ENCODE measurements at places on chromosomes 5 and 9. TPM values are rescaled to one million over a fixed set of nuclear protein-coding genes. Genes with fewer than 3 reads are reported as not detected.

GRCh38 chr9:127449332-127449966 lies 1.8 kb downstream of the RPL12 start:
- peaks cover 65% of the 10 kb centered on the region for H3K36me3 ChIP-seq
- H3K27me3 ChIP-seq = no peaks in the 10 kb centered on the region
- DNase-seq = peak; percentile 48
- peak overlapping the region; percentile 96 for H3K27ac ChIP-seq
- peaks cover 40% of the 10 kb centered on the region for H3K4me1 ChIP-seq

GRCh38 chr5:168162464-168162863 lies 129.0 kb upstream of the WWC1 start:
- no peak overlapping the region for H3K27ac ChIP-seq
- peaks cover 8% of the 10 kb centered on the region for H3K27me3 ChIP-seq
- DNase-seq = no peak
- no peak overlapping the region for H3K4me3 ChIP-seq
- H3K4me1 ChIP-seq = no peaks in the 10 kb centered on the region
- H3K36me3 ChIP-seq = no peaks in the 10 kb centered on the region

- peaks cover 37% of the 10 kb centered on the region for H3K4me1 ChIP-seq
- no peak overlapping the region for H3K27ac ChIP-seq
- no peak overlapping the region for H3K4me3 ChIP-seq
These were observed 88.6 kb downstream of the PPP2R2B start for GRCh38 chr5:146789712-146790653.

CLK4 gene
- 25.2 TPM for total RNA-seq

- no peak overlapping the region for H3K27ac ChIP-seq
- DNase-seq = no peak
- no peak overlapping the region for H3K4me3 ChIP-seq
- H3K27me3 ChIP-seq = peaks cover 9% of the 10 kb centered on the region
- H3K36me3 ChIP-seq = no peaks in the 10 kb centered on the region
These were observed 28.2 kb downstream of the MRPL36 start for GRCh38 chr5:1771149-1772065.

NSUN2 gene
- total RNA-seq = 79.8 TPM

GRCh38 chr5:93596676-93597490 lies 13.9 kb downstream of the NR2F1 start:
- H3K27me3 ChIP-seq = peaks cover 62% of the 10 kb centered on the region
- no peak for DNase-seq
- H3K36me3 ChIP-seq = peaks cover 7% of the 10 kb centered on the region
- no peak overlapping the region for H3K27ac ChIP-seq
- H3K4me1 ChIP-seq = peaks cover 3% of the 10 kb centered on the region
- no peak overlapping the region for H3K4me3 ChIP-seq

- H3K36me3 ChIP-seq = peaks cover 2% of the 10 kb centered on the region
- peak; percentile 79 for DNase-seq
- H3K27me3 ChIP-seq = peaks cover 30% of the 10 kb centered on the region
- peak overlapping the region; percentile 83 for H3K4me3 ChIP-seq
- H3K4me1 ChIP-seq = peaks cover 39% of the 10 kb centered on the region
These were observed 500 bp upstream of the GNAQ start for GRCh38 chr9:78031893-78032729.

GRCh38 chr5:82405161-82405560 lies 127.0 kb upstream of the RPS23 start:
- H3K27ac ChIP-seq = no peak overlapping the region
- no peaks in the 10 kb centered on the region for H3K27me3 ChIP-seq
- H3K4me1 ChIP-seq = no peaks in the 10 kb centered on the region
- DNase-seq = no peak
- H3K4me3 ChIP-seq = no peak overlapping the region

DNA sequence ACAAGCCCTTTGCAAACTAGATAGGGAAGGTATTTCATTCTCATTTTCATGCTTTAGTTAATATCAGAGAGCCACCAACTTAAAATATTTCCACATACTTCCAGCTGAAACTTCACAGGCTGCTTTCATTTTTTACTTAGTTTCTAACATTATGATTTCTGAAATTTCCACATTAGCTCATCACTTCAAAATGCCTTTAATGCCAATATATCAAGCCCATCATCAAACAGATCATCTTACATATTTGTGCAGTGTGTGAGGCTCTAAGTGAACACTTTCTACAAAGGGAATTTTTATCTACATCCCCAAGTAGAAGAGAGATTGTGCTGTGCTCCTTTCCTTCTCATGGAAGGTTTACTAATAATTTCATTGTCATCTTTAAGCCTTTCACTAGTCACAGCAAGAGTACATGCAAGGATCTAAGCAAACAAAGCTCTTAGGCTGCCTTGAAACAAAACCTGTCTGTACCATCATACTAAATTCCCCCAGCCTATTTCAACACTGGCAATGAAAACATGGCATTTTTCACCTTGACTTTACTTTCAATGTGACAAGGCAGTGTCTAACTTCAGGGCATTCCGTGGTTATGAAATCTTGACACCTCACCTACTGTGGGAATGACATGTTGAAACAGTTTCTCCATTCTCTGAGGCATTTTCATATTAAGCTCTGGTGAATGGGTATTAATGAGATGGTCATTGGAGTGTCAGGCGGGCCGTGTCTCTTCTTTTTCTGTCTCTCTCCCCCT lies 45.4 kb downstream of the PPP2R2B start:
- H3K4me1 ChIP-seq = no peaks in the 10 kb centered on the region
- DNase-seq = no peak
- H3K4me3 ChIP-seq = no peak overlapping the region
- H3K36me3 ChIP-seq = no peaks in the 10 kb centered on the region

- no peak overlapping the region for H3K4me3 ChIP-seq
- no peaks in the 10 kb centered on the region for H3K4me1 ChIP-seq
- peaks cover 10% of the 10 kb centered on the region for H3K27me3 ChIP-seq
- no peak overlapping the region for H3K27ac ChIP-seq
- H3K36me3 ChIP-seq = no peaks in the 10 kb centered on the region
These were observed 151.3 kb downstream of the SAXO1 start for GRCh38 chr9:18881758-18882157.

DNA sequence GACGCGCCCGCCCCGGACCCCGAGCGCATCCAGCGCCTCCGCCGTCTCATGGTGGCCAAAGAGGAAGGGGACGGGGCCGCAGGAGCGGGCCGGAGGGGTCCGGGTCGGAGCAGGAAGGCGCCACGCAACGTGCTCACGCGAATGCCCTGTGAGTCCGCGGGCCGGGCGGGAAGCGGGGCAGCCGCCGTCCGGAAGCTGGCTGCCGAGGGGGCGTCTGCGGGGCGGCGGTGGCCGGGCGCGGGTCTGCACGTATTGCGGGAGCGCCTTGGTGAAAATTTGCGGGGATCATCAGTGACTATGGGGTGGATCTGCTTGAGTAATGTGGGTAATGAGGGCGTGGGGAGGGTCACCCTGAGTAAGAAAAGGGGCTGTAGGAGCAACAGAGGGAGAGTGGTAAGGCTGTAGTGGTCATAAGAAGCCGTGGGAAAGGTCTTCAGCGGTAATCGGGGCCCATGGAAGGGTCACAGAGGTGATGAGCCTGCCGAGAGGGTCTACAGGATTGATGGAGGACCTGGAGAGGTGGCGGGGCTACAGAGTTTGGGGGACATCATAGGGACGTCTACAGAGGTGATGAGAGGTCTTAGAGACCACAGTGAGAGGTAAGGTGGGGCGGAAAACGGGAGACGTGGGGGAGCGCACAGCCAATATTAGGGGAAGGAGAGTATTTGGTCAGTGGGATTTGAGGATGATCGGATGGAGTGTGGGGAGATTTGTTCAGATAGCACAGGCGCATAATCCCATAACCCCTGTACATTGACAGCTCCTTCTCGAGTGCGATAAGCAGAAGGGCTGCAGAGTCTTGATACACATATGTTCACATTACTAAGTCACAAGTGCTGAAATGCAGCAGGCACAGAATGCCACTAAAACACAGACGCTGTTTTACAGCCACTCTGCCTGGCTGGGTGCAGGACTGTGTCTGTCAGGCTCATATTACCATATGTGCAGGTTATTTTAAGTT lies 819 bp downstream of the LSM11 start:
- H3K4me3 ChIP-seq = peak overlapping the region; percentile 83
- H3K27ac ChIP-seq = peak overlapping the region; percentile 83
- DNase-seq = peak; percentile 46

DNA sequence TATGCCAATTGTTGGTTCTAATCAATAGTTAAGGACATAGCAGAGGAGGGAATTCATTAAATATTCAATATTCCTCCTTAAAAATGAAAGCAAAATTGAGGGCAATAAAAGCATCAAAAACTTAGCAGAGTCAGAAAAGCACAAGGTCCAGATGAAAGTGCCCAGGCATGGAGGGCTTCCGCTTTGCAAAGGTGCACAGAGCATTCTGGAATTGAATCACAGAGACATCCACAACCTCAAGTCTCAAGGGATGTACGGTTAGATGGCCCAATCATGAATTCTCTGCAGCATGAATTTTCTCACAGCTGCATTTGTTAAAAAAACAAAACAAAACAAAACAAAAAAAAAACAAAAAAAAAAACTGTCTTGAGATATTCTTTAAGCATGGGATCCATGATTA lies 253.7 kb downstream of the SPOCK1 start:
- H3K36me3 ChIP-seq = no peaks in the 10 kb centered on the region
- no peaks in the 10 kb centered on the region for H3K27me3 ChIP-seq
- H3K4me3 ChIP-seq = no peak overlapping the region
- DNase-seq = no peak
- no peak overlapping the region for H3K27ac ChIP-seq

TMEM171 gene
- not detected for total RNA-seq

FOXI1 gene
- total RNA-seq = not detected

DNA sequence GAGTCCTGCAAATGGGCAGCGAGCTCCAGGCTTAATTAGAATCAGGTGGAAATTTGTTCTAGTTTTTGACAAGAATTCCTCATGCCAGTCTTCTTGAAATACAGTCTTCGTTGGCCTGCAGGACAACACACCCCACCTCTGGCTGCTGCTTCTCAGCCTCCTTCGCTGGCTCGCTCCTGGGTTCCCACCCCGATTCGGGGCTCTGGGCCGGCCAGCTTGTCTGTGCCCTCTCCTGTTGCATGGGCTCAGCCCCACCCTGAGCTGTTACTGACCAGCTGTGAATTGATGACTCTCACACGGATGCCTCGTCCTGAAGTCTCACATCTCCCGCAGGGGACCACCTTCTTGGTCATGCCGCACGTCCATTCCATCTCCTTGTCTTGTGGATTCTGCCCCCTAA lies 21.0 kb downstream of the PSD2 start:
- no peaks in the 10 kb centered on the region for H3K4me1 ChIP-seq
- no peak for DNase-seq
- peaks cover 3% of the 10 kb centered on the region for H3K36me3 ChIP-seq
- H3K27ac ChIP-seq = no peak overlapping the region

- H3K27ac ChIP-seq = no peak overlapping the region
- no peak for DNase-seq
- peaks cover 5% of the 10 kb centered on the region for H3K36me3 ChIP-seq
- peaks cover 38% of the 10 kb centered on the region for H3K4me1 ChIP-seq
- no peak overlapping the region for H3K4me3 ChIP-seq
- H3K27me3 ChIP-seq = no peaks in the 10 kb centered on the region
These were observed 4.0 kb downstream of the NAIF1 start for GRCh38 chr9:128062846-128063831.

DUSP1 gene
- total RNA-seq = 32.5 TPM

DNA sequence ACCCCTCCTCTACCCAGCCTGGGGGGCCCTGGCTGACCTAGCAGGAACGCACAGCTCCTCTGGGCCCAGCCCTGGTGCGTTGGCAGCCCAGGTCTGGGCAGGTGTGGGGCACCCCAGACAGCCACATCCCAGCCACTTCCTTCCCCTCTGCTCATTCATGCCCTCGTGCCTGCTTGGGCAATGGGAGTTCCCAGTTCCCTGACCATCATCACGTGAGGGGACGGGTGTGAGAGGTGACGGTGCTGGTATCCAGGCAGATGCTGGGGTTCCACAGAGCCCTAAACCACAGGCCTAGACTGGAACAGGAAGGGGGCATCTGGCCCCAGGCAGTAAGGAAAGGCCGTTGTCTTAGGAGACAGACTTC lies 8.4 kb downstream of the RALGDS start:
- H3K4me3 ChIP-seq = no peak overlapping the region
- peak overlapping the region; percentile 75 for H3K27ac ChIP-seq
- peaks cover 55% of the 10 kb centered on the region for H3K4me1 ChIP-seq

ANKRD34B gene
- total RNA-seq = not detected

DNA sequence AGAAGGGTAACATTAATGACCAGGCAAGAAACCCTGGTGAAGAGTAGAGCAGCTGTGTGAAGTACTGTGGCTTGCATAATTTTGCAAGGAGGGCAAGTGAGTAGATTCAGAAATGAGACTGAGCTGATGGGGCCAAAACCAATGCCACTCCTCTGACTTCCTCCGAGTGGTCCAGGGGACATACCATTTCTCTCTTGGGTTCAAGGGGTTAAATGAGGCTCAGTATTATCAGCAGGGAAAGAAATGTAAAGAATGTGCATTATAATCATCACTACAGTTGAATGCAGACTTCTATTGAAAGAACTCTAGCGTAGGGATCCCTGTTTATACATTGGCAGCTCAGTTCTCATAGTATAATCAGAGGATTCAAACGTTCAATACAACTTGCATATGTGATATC lies 9.9 kb downstream of the POLR3G start:
- H3K27ac ChIP-seq = no peak overlapping the region
- H3K36me3 ChIP-seq = peaks cover 7% of the 10 kb centered on the region
- DNase-seq = no peak
- H3K27me3 ChIP-seq = no peaks in the 10 kb centered on the region

PCDHGA6 gene
- total RNA-seq = 0.20 TPM

PRRT1B gene
- not detected for total RNA-seq

- no peaks in the 10 kb centered on the region for H3K4me1 ChIP-seq
- H3K36me3 ChIP-seq = no peaks in the 10 kb centered on the region
- H3K27me3 ChIP-seq = no peaks in the 10 kb centered on the region
- H3K4me3 ChIP-seq = no peak overlapping the region
- DNase-seq = no peak
- no peak overlapping the region for H3K27ac ChIP-seq
These were observed 222.7 kb downstream of the DCP2 start for GRCh38 chr5:113199122-113199905.

- H3K36me3 ChIP-seq = peaks cover 17% of the 10 kb centered on the region
- H3K4me3 ChIP-seq = peak overlapping the region; percentile 97
- peaks cover 58% of the 10 kb centered on the region for H3K4me1 ChIP-seq
- H3K27me3 ChIP-seq = no peaks in the 10 kb centered on the region
- H3K27ac ChIP-seq = peak overlapping the region; percentile 95
- DNase-seq = peak; percentile 84
These were observed 1.0 kb upstream of the MXD3 start for GRCh38 chr5:177312649-177313181.

DNA sequence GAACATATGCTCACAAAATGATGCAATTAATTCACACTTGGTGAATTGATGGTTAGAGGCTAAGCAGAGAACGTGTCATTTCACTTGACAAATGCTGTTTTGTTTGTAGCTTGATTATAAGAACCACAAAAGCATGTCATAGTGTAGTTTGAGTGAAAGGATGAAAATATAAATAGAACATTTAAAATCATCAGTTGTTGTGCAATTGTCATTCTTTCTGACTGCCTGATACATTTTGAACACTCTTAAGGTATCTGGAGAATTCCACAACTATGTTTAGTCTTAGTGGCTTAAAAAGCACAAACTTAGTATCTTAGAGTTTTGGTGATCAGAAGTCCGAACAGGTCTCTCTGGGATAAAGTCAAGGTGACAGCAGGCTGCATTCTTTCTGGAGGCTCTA lies 129.4 kb downstream of the BASP1 start:
- H3K27ac ChIP-seq = no peak overlapping the region
- no peak overlapping the region for H3K4me3 ChIP-seq
- no peaks in the 10 kb centered on the region for H3K4me1 ChIP-seq
- DNase-seq = no peak
- H3K36me3 ChIP-seq = no peaks in the 10 kb centered on the region

- H3K4me1 ChIP-seq = no peaks in the 10 kb centered on the region
- no peak overlapping the region for H3K27ac ChIP-seq
- no peak for DNase-seq
- no peaks in the 10 kb centered on the region for H3K36me3 ChIP-seq
- H3K4me3 ChIP-seq = no peak overlapping the region
- H3K27me3 ChIP-seq = no peaks in the 10 kb centered on the region
These were observed 145.9 kb upstream of the ADCY2 start for GRCh38 chr5:7250004-7250403.
